ENCODE measurements at places on chromosomes 5 and 9. TPM values are rescaled to one million over a fixed set of nuclear protein-coding genes. Genes with fewer than 3 reads are reported as not detected.

The PPWD1 gene
- 35.7 TPM for total RNA-seq

The GPR151 gene
- not detected for total RNA-seq

The NXNL2 gene
- total RNA-seq: 1.1 TPM

The COL5A1 gene
- 1,154 TPM for total RNA-seq

The SLC6A18 gene
- not detected for total RNA-seq

The OR13F1 gene
- not detected for total RNA-seq

The CNTNAP3B gene
- 4.8 TPM for total RNA-seq

The GABRB2 gene
- total RNA-seq: under 0.01 TPM

The NPR2 gene
- total RNA-seq: 13.5 TPM

The CDO1 gene
- total RNA-seq: 7.9 TPM

The IRX2 gene
- 7.2 TPM for total RNA-seq

The TRIM36 gene
- total RNA-seq: 0.09 TPM

The PCDHAC1 gene
- 0.34 TPM for total RNA-seq

The ADAMTS12 gene
- 39.5 TPM for total RNA-seq

The TRPM3 gene
- total RNA-seq: 0.09 TPM

The CLTA gene
- total RNA-seq: 431 TPM

The GABRA6 gene
- not detected for total RNA-seq

The STPG3 gene
- not detected for total RNA-seq

The PCSK5 gene
- 5.7 TPM for total RNA-seq

The CCDC180 gene
- 2.1 TPM for total RNA-seq

The CAPSL gene
- not detected for total RNA-seq

The SLC46A2 gene
- not detected for total RNA-seq

The SPOCK1 gene
- total RNA-seq: 97.0 TPM

The PIP5K1B gene
- total RNA-seq: not detected

The SOX30 gene
- not detected for total RNA-seq

The PTPN3 gene
- total RNA-seq: 0.23 TPM

The CDH6 gene
- total RNA-seq: 1.6 TPM

The KIF24 gene
- total RNA-seq: 0.70 TPM

The CPLANE1 gene
- 10.2 TPM for total RNA-seq

The EIF4E1B gene
- not detected for total RNA-seq

The ETF1 gene
- total RNA-seq: 68.1 TPM

The HDHD3 gene
- total RNA-seq: 14.9 TPM

The PLCXD3 gene
- 11.1 TPM for total RNA-seq

The FST gene
- total RNA-seq: 31.0 TPM

All from pericardium fibroblast (primary cell).